Activated naive CD4-positive, alpha-beta T cell treated with anti-CD3 and anti-CD28 coated beads for 36 hours (primary cell): ENCODE measurements at places on chromosomes 1 and 21.

DNA sequence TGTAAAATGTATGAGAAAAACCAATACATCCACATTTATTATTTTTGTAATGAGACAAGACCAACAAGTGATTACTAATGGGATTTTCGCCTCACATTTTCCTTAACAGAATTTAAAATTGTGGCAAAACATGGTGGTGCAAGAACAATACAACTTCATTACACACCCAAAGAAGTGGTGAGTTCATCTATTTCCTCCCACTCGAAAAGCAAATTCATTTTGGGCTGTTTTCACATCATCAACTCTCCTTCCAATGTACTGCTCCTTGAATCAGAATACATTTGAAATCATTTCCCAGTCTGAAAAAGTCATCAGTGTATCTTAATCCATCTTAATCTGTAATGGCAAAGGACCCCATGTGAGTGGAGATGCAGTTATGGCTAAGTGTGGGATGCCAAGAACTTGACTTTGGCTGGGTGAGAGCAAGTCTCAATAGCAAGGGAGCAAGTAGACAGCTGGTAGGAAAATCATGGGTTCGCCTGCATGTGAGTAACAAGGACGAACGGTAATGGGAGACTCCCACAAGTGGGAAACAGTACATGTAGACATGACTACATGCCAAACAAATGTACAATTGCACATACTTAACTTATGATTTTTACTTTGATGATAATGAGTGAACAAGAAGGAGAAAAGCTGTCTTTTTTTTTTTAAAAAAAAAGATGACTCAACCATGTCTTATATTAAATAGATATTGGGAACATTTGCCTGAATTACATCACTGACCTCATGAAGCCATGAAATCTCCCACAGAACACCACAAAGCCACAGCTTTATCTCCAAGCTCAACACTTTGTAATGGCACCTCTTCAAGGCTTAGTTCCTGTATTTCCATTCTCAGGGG lies 46.0 kb downstream of the RUNX1 start:
- DNase-seq = no peak

DNA sequence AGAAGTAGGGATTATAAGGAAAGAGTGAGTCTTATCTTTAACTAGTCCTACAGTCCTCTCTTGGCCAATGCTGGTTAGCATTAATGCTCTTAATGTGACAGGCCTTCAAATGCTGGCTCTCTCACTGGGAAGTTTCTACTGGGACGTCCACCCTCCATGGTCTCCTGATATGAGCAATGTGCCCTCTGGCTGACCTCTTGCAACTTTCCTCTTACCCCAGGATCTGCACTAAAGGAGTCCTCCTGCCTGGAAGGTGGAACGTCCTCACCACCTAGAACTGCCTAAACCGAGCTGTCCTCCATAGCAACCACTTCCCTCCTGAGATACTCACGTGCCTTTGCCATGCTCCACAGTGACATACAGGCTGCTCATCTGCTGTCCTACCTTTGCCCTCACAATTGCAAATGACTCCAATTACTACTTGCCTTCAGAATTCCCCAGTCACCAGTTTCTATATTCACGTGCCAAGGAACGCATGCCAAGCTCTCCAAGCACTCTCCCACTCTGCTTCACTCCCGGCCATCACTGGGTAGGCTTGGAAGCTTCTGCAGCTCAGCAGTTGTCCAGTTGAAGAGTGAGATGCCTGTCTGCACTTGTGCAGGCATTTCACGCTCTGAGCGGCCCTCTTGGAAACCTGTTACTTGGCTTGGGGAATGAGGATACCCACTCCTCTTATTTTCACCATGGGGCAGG lies 404.7 kb downstream of the RRAGC start:
- DNase-seq = no peak

GRCh38 chr1:65068202-65069010 lies 79.6 kb upstream of the AK4 start:
- peak; percentile 31 for DNase-seq

DNA sequence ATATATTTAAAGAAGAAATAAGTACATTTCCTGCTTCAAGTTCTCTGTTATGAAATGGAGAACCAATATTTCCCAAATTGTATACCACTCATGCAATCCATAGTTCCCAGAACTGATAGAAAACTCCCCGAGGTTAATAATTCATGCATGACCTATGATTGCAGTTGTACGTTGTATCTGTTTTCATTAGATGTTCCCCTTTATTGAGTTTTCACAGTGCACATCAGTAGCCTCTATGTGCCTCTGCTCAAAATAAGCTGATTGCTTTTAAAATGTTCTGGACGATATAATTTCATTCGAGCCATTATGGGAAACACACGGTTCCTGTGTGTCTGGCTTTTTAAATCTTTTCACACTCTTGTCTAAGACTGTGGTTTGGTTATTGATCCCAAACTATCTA lies 253.1 kb upstream of the KIAA0040 start:
- no peak for DNase-seq

- DNase-seq = no peak
These were observed 161.3 kb downstream of the ZNF281 start for GRCh38 chr1:200248541-200248940.

GRCh38 chr1:26297791-26298124 lies 8.7 kb downstream of the UBXN11 start:
- DNase-seq = no peak

GRCh38 chr1:228725178-228725577 lies 10.1 kb upstream of the RHOU start:
- no peak for DNase-seq

DNA sequence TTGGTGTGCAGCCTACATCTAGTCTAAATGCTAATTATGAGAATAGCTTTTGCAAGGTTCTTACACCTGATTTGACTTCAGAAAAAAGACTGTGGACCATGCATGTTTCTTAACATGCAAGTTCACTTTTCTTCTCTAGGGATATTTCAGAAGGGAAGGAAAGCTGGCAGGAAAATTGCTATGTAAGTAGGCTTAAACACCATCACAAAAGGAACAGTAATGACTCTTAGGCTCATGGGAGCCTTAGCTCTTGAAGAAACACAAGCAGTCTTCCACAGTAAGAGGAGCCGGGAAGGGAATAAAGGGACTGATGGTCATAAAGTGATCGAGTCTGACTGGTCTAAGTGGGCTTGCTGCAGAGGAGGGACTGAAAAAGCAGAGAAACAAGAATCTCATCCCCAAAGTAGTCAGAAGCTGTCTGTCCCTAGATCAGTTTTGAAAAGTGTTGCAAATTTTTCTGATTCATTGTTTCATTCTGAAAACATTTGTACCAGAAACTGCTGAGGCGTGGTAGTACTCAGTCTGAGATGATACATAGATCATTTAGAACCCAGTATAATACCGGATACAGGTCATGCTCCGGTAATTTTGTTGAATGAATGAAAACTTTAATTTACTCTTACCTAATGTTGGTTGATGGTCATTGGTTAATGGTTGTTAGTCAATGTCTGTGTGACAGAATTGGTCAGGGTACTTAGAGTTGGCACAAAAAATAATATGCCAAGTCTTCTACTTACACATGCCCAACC lies 40.9 kb downstream of the SMYD2 start:
- no peak for DNase-seq

- peak; percentile 88 for DNase-seq
These were observed 449 bp upstream of the RCAN3 start for GRCh38 chr1:24502065-24502708.

DNA sequence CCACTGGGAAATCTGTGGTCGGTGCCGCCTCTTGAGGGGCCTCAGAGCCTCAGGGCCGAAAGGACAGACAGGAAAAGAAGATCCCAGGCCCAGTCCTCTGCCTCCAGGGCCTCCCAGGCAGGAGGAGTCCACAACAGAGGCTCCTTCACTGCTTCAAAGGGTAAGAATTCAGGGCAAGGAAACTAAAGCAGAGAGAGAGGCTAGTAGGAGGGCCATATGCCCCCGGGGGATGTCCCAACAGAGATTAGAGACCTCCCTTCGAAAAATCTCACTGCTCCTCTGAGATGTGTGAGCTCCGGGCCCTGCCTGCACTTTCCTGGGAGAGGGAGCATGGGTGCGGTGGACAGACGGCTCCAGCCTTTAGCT lies 465.9 kb downstream of the NPHP4 start:
- no peak for DNase-seq

DNA sequence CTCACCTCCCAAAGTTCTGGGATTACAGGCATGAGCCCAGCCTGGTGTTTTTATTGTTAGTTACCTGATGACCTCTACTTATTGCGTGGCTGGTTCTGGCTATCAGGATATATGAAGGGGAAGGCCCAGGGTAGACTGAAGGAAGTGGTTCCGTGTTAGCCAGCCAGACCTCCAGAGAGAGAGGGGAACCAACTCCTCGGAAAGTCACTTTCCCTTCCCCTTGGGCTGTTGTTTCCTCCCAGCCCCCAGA lies 2.5 kb upstream of the RCSD1 start:
- DNase-seq = peak; percentile 22

DNA sequence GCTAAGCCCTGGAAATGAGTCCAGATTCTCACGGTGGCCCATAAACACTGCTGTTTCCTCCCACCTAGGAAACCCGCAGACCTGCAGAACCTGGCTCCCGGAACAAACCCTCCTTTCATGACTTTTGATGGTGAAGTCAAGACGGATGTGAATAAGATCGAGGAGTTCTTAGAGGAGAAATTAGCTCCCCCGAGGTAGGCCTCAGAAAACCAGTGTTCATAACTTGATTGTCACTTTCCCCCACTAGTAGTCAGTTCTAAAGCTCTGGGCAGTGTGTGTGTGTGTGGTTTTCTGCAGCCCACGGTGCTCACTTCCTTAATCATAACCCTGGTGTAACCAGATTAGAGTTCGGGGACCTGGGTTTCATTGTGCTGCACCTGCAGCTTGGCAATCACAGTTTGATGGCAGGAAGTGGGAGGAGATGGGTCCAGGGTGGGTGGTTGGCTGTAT lies 39.1 kb downstream of the CLIC6 start:
- peak; percentile 83 for DNase-seq

GRCh38 chr1:37828410-37829074 lies 20.5 kb upstream of the YRDC start:
- DNase-seq = no peak

GRCh38 chr1:80917225-80917624 lies 883.5 kb upstream of the ADGRL2 start:
- DNase-seq = no peak

GRCh38 chr1:116356067-116356466 lies 17.0 kb upstream of the ATP1A1 start:
- no peak for DNase-seq

DNA sequence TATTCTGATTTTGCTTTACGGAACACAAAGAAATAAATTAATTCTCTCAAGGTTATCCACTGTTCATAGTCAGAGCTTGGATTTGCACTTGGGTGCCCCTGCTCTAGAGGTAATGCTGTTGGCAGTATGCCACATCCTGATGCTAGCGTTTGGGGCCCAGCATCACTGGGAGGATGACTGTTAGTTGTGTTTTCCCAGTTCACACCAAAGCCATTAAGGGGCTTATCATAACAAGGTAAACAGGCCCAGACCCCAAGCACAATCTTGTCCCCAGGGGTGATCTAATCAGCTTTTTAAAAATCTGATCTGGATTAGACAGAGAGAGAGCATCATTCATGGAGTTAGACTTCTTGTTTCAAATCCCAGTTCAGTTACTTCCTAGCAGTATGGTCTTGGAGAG lies 60.2 kb upstream of the PBX1 start:
- DNase-seq = no peak

DNA sequence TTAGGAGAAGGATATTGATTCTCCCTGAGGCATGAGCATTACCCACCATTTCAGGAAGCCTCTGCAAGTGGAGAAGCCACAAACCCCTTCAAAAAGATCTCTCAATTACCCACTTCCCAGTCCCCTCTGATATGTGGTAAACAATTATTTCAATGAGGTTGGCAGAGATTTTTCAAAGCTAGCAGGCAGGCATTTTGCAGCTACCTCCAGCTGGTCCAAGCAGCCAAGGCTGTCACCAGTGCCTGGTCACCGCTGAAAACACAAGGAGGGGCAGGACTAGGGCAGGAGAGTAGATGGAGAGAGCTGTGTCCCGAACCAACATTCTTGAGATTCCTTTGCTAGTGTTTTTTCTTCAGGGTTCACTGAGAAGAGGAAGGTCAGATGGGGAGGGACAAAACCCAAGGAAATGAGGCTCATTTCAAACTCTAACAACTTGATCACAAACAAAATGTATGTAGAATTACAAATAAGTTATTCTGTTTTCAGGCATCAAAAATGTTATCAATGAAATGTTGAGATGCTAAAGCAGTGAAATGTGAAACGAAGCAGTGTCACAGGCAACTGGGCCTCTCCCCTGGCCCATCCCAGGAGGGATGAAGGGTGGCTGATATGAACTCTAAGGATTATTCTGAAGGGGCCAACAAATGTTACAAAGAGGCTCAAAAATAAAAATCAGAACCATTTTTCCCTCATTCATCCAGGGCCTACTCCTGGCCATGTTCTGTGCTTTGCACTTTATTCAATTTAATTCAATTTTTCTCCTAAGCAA lies 22.3 kb downstream of the APP start:
- no peak for DNase-seq

GRCh38 chr1:240455228-240455821 lies 156.6 kb downstream of the GREM2 start:
- DNase-seq = peak; percentile 10

- no peak for DNase-seq
These were observed 1.2 kb upstream of the C1orf54 start for GRCh38 chr1:150271291-150271959.

GRCh38 chr1:195584870-195585624 lies 1023.2 kb downstream of the KCNT2 start:
- DNase-seq = no peak

DNA sequence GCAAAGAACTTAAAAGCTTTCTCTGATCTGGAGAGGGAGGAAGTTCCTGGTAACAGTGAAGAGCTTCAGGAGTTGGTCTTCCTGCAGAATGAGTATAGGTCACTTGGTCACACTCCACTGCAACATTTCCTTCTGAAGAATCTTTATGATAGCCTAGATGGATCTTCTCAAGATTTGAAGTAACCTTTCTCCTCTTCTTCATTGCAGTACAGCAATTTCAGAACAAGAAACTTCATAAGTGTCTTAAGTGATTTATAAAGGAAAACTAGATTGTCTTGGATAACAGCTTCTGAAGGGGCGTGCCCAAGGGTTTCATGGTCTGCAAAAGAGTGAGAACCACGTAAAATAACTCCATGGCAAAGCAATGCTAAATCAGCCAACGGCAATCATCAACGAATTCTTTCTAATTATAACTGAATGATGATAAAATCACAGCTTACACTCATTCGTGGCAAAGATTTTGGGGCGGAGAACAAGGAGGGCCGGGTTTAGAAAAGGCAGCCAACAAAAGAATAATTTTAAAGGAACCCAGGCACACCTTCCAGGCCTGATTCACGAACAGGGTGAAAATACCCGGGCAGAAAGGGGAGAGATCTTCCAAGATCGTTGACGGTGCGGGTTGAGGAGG lies 53.9 kb upstream of the ASPM start:
- DNase-seq = peak; percentile 28

- no peak for DNase-seq
These were observed 58.0 kb downstream of the STUM start for GRCh38 chr1:226606311-226607267.

GRCh38 chr1:101250656-101251272 lies 13.9 kb downstream of the S1PR1 start:
- DNase-seq = no peak

DNA sequence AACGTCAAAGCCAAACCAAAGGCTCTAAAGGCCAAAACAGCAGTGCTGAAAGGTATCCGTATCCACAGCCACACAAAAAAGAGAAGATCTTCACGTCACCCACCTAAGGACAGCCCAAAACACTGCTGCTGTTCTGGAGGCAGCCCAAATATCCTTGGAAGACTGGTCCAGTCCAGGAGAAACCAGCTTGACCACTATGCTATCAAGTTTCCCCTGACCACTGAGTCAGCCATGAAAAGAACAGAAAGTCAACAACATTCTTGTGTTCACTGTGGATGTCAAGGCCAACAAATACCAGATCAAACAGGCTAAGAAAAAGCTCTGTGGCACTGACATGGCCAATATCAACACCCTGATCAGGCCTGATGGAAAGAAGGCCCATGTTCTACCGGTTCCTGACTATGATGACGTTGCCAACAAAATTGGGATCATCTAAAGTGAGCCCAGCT lies 32.1 kb downstream of the ARID4B start:
- no peak for DNase-seq
